Activated CD4-positive, alpha-beta memory T cell treated with anti-CD3 and anti-CD28 coated beads for 36 hours (primary cell): ENCODE measurements at places on chromosomes 3 and 15.
A peak's percentile ranks its signal among the peaks of the same experiment; 100 is the strongest.

DNA sequence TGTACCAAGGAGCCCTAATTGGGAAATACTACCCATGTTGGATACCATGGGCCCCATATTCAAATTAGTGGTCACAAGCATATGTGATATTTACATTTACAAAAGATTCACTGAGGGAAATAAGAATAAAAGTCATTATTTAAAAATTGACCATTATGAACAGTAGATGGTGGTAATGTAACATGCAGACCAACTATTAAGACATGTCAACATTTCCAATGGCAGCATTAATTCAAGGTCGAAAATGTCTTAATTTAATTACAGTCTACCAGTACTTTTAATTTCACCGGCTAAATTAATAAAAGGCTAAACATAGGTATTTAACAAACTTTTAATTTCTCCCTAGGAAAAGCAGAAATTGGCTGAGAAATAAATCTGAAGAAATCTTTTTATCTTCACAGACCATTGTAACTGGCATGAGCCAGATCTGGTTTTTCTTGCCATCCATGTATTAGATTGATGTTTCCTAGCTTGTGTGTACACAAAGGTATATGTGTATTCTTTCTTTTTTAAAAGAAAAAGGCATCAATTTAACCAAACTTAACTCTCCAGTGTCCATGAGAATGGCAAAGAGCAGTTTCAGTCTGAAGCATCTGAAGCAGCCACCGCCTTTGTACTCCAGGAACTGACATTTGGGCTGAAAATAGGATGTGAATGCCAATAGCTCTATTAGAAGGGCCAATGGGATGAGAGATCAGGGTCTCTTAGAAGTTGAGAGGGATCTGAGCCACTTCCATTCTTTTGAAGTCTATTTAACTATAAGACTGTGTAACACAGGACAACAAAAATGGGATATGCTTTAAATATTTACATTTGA is 26.6 kb downstream of the NEK11 start:
- no peak for DNase-seq

DNA sequence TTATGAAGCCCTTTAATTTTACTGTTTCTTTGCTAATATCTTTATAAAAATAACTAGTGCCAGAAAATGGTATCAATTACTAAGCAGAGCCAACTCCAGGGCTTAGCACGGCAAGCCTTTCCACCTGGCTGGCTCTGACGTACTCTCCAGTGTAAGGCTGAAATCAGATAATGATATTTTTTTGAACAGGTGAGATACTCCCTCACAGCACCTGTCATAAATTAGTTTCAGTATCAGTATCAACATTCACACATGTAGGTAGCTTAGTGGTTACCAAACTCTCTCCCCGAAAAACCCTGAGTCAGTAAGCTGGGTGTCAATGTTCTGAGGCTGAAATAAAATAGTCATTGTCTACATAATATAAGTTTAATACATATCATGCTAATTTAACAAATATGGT is 710.1 kb downstream of the SQOR start:
- DNase-seq = no peak

- no peak for DNase-seq
Measured at GRCh38 chr3:73365756-73366397, 258.9 kb downstream of the PDZRN3 start.

- DNase-seq = no peak
Measured at GRCh38 chr3:177465257-177465642, 268.0 kb upstream of the TBL1XR1 start.

- no peak for DNase-seq
Measured at GRCh38 chr3:38636464-38636863, 13.0 kb downstream of the SCN5A start.

- no peak for DNase-seq
Measured at GRCh38 chr3:40588406-40588805, 63.6 kb downstream of the ZNF621 start.

DNA sequence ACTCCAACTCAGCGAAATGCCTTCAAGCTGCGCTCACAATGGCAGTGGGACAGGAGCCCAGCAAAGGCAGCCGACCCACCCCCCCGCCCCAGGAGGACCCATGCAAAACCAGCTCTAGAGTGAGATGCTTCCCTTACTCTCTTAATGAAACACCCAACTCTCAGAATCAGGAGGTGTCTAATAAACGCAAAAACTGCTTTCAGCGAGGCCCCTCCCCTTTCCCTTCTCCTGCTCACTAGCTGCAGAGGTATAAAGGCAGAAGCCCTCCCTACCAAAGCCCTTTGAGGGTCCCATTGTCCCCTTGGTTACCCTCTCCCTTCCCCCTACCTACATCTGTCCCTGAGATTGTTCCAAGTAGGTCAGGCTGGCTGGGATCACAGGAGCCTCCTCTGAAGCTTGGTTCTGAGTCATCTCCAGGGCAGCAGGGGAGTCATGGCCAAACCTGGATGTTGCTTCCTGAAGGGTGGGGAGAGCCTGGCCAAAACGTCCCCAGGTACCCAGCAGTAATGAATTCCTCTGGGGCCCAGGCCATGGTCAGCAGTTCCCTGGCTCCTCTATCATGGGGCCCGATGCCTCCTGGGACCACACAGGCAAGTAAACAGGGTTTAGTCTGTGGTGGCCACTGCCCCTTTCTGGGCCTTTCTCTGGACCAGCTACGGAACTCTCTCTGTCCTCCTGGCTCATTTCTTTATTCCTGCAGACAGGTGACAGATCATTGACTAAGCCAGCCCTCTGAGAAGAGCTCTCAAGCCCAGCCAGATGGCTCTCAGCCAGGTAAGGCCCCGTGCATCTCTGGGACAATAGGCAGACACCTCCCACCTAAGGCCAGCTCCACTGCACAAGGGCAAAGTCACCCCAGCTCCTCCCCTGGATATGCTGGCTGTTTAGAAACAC is 8.6 kb downstream of the KLHL25 start:
- DNase-seq = peak; percentile 36

- DNase-seq = no peak
Measured at GRCh38 chr15:78842519-78842918, 30.2 kb upstream of the MORF4L1 start.

- no peak for DNase-seq
Measured at GRCh38 chr3:154095832-154096421, 25.3 kb upstream of the ARHGEF26 start.

DNA sequence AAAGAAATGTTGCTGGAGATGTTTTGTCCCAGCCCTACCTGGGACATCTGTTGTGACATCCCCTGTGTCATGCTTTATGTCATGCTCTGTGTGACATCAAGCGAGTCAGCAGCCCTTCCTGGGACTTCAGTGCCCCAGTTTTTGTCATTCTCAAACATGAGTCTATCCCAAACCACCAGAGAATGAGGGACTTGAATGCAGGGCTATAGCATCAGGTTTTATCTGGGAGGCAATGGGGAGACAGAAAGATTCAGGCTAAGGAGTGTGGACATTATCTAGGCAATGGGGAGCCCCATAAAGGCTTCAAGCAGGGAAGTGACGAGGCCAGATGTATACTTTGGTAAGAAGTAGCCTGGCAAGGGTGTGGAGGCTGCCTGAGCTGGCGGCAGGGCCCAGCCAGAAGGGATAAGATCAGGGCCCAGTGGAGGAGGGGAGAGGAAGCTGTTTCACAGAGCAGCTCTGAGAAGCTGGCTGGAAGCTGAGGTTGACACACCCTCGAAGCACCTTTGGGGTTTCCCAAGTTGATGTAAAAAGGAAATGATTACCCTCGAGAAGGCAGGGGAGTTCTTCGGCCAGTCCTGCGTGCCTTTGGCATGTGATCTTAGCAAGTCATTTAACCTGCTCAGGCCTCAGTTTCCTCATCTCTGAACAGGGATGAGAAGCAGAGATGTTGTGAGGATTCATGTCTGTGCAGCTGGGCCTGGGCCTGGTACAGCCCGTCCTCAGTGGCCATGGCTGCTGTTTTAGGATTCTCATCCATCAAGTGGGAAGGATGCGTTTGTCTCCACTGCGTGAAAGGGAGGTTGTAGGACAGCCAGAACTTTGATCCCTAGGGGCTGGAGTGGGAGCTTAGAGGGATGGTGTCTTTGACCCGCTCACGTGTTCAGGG is 34.3 kb downstream of the IRAK2 start:
- DNase-seq = peak; percentile 87

GRCh38 chr15:42921342-42921731 is 759 bp upstream of the TTBK2 start:
- DNase-seq = peak; percentile 64

DNA sequence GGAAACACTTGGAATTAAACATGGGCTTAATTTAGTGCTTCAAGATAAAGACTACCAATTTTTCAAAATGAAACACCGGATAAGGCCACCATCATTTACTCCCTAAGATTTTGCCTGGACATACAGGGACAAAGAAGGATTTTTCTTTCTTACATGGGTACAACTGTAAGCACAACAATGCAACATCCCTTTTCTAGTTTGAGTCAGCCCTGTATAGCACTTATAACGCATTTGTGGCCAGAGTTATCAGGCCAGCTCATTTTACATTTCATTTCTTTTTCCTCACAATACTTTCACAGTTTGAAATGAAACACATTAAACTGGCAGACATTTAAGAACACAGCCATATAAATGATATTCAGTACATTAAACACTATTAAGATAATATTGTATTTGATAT is 9.8 kb upstream of the SUCNR1 start:
- no peak for DNase-seq

- no peak for DNase-seq
Measured at GRCh38 chr3:133277813-133278212, 122.0 kb upstream of the BFSP2 start.

- DNase-seq = no peak
Measured at GRCh38 chr3:185956244-185956643, 18.4 kb upstream of the TRA2B start.

- no peak for DNase-seq
Measured at GRCh38 chr3:127173516-127174166, 19.3 kb upstream of the PRR23E start.

DNA sequence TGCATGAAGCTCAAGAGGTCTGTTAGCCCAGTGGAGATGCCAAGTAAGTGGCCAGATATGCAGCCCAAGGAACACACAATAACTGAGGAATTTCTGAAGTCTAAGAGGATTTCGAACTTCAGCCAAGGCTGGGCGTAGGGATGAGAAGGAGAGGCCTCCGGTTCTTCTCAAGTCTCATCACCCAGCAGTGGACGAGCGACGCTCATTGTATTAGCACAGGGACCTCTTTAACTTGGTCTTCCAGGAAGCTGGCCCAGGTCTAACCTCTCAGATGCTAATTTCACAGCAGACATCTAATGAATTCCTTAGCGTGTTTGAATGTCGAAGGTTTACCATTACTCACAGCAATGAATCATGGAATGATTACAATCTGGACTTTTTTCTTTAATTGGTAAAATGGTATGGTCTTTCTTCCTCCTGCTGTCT is 85.0 kb downstream of the HES1 start:
- no peak for DNase-seq

GRCh38 chr3:151371526-151371925 is 13.0 kb downstream of the P2RY12 start:
- DNase-seq = no peak

DNA sequence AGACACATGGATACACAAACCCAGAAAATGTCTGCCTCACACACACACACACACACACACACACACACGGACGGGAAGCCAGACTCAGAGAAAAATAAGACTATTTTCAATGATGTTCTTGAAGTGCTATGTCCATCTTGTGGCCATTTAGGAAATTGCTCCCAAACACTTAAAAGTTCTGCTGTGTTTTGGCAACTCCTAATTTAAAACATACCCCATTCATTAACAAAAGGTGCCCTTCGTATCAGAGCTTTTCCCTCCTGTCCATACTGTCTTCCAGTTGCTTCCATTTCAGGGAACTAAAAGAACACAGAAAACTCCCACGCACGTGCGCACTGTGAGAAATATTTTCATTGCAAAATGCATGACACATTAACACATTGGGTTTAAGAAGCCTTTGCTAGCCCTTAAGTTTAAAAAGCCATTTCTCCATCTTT is 44.6 kb downstream of the SLC12A1 start:
- DNase-seq = peak; percentile 12

DNA sequence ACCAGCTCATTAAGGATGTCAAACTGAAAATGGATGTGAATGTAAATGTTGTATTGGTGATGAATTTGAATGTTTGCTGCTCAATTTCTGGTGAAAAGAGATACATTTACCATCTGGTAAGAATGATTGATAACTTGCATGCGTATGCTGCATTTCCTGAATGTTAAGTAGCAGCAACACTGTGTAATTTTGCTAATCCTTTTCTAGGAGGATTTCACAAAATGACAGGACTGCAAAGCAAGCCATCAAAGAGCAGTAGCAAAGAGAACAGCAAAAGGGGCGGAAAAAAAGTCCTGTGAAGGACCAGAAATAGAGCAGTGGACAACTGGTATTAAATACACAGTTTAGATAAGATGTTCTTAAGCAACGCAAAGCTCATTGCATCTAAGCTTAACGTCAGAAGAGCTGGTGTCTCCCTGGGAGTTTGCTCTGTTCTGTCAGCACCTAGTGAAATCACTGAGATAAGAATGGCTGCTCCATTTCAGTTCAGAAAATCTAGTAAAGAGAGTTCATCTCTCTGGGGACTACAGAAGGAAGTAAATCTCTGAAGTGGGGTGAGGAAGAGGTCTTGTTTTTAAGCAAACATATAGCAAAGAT is 23.5 kb upstream of the PAQR5 start:
- no peak for DNase-seq

GRCh38 chr15:44788748-44789147 is 52.4 kb downstream of the TRIM69 start:
- DNase-seq = peak; percentile 72

DNA sequence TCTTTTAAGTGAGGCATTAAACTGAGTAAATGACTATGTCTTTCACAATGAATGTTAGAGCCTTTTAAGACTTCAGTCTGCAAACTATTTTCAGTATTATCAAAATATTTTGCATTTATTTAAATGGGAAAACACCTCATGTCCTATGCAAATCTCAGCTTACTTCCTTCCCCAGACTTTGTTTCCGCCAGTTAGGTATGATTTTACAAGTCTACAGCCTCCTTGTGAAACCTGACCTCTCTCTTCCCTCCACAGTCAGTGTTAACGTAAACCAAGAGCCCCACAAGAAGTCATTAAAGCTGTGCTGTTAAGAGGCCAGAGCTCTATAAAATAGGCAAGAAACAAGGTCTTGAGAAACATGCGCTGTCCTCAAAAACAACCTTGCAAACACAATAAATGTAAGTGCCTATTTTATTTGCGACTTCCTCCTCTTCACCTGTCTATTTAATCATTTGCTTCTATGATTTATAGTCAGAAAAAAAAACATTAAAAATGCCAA is 48.3 kb downstream of the PRTG start:
- DNase-seq = no peak

- no peak for DNase-seq
Measured at GRCh38 chr3:13037458-13038117, 35.6 kb downstream of the IQSEC1 start.

DNA sequence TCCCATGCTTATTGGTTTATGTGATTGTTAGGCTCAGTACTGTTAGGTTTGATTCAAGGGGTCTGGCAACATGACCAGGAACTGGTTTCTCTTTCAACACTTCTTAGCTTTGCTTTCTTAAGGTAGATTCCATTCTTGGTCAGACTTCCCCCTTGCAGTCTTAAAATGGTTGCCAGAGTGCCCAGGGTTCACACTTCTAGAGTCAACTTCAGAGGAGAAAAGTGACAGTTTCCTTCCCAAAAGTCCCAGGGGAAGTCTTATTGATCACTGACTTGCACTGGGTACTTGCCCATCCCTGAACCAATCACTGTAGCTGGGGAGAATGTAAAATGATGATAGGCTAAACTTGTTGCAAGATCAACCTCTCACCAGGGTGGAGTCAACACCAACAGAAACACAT is 14.1 kb downstream of the MGLL start:
- no peak for DNase-seq

- DNase-seq = no peak
Measured at GRCh38 chr15:56939257-56939656, 20.8 kb downstream of the TCF12 start.

GRCh38 chr3:70854108-70854507 is 541.7 kb upstream of the MDFIC2 start:
- DNase-seq = no peak

- DNase-seq = no peak
Measured at GRCh38 chr3:71008350-71008935, 575.1 kb downstream of the FOXP1 start.
